ENCODE measurements at places on chromosomes 5 and 9. TPM values are rescaled to one million over a fixed set of nuclear protein-coding genes. Genes with fewer than 3 reads are reported as not detected.

Gene AMBP
- total RNA-seq, result 3.3 TPM

Gene PIP5K1B
- total RNA-seq, result 5.2 TPM

GRCh38 chr5:143128412-143129071 lies 274.9 kb downstream of the NR3C1 start:
- H3K27me3 ChIP-seq, result no peaks in the 10 kb centered on the region
- H3K4me3 ChIP-seq, result no peak overlapping the region
- no peak overlapping the region for H3K27ac ChIP-seq
- H3K36me3 ChIP-seq, result no peaks in the 10 kb centered on the region
- peaks cover 16% of the 10 kb centered on the region for H3K4me1 ChIP-seq
- DNase-seq, result no peak

DNA sequence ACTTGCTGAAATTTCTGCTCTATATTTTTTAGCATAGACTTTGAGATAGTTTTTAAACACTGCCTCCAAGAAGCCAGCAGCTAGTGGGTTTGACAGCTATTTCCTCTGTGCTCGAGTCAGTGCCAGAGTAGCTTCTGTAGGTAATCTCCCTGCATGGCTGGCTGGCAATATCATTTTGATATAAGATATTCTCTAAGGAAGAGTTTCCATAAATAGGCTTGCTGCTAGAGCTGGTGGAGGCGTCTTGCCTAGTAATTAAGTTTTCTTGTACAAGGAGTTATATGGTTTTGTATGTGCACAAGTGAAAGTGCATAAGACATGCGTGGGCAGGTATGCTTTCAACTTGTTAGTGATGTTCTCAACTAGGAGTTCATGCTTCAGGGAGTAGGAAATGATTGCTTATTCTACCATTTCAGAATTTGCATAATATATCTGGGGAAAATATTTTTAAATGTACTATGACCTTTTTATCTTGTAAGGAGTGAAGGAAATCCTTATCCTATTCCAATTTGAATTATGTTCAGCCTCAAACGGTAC lies 74.1 kb upstream of the CCL21 start:
- H3K27ac ChIP-seq, result no peak overlapping the region
- peaks cover 10% of the 10 kb centered on the region for H3K27me3 ChIP-seq
- DNase-seq, result no peak
- H3K4me1 ChIP-seq, result no peaks in the 10 kb centered on the region
- H3K36me3 ChIP-seq, result no peaks in the 10 kb centered on the region

- no peak overlapping the region for H3K4me3 ChIP-seq
- no peak for DNase-seq
- 0 out of 2 replicates have a peak, but pooled peaks cover 2% of the 10 kb centered on the region for H3K4me1 ChIP-seq
- peaks cover 3% of the 10 kb centered on the region for H3K27me3 ChIP-seq
- H3K27ac ChIP-seq, result no peak overlapping the region
Observed at GRCh38 chr9:116007824-116008223, 145.8 kb upstream of the PAPPA start.

Measured in WTC11 (cell line).